ENCODE measurements at places on chromosomes 2 and 18.

DNA sequence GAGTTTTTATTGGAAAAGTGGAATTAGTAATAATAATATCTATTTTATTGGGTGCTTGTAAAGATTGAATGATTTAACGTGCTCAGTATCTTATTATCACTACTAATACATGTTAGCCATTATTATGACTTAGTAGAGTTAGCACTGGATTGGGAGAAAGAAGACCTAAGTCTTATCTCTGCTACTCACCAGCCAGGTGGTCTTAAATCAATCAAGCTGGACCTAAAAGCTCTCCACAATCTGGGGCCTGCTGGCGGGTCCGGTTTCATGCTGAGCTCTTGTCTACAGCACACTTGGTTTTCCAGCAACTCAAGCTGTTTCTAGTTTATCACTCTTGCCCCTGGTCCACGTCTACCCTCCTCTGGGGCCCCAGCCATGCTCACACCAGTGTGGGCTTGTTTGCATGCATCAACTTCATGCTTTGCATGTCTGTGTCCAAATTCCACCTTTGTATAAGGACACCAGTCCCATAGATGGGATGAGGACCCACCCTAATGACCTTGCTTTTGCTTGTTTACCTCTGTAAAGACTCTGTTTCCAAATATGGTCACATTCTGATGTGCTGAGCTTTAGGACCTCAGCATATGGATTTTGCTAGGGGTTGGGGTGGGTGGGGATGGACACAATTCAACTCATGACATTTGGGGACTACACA, 363.1 kb downstream of the LPIN1 start:
- DNase-seq, result no peak

- no peak for DNase-seq
Observed at GRCh38 chr18:33567705-33568104, 10.3 kb upstream of the ASXL3 start.

DNA sequence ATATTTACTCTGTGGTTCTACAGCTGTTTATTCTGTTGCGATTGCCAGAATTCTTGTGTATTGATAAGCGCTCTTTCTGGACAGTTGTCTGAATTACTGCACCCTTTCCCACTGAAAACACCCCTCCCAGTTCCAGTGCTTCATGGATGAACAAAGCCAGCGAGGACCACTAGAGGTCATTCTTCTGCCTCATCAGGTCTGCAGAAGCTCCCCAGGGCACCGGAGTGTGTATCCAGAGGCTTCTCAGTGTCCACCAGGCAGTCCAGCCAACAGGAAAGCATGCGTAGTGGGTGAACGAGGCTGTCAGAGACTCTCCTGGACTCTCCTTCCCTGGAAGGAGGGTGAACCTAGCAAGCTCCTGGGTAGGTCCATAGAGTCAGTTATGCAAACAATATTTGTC, 40.6 kb upstream of the INHBB start:
- no peak for DNase-seq

- no peak for DNase-seq
Observed at GRCh38 chr18:48006415-48007175, 76.1 kb upstream of the SMAD2 start.

GRCh38 chr2:74046441-74046840, 61.7 kb downstream of the TET3 start:
- DNase-seq, result no peak

DNA sequence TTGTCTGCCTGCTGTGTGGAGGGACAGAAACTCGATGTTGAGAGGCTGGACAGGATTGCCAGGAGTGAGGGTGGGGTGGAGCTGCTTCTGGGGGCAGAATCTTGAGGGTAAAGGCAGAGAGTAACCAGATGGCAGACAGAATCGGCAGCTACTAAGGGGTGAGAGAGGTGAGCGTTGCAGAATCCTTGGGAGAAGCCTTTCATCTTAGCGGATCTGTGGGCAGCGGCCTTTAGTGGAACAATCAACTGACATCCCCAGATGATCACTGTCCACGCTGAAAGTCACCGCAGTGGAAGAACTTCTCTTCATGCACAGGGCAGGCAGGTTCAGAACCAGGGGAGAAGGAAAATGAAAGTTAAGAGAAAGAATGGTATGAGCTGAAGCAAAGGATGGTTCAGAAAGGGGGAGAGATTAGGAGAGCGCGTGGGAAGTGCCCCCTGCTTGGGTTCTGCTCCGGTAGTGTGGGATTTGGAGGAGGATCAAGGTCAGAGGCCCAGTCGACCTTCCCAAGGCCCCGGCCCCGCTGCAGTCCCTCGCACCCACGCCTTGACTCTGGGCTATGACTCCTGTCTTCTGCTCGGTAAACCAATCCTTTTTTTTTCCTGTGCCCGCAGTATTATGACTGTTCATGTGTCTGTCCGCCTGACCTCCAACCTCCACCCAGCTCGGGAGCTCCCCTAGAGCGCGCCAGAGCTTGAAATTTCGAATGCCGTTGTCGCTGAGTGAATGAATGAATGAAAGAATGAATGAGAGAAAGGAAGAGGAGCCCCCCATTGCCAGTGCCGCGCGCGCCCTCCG, 584 bp downstream of the BOLA3 start:
- DNase-seq, result peak; percentile 34

DNA sequence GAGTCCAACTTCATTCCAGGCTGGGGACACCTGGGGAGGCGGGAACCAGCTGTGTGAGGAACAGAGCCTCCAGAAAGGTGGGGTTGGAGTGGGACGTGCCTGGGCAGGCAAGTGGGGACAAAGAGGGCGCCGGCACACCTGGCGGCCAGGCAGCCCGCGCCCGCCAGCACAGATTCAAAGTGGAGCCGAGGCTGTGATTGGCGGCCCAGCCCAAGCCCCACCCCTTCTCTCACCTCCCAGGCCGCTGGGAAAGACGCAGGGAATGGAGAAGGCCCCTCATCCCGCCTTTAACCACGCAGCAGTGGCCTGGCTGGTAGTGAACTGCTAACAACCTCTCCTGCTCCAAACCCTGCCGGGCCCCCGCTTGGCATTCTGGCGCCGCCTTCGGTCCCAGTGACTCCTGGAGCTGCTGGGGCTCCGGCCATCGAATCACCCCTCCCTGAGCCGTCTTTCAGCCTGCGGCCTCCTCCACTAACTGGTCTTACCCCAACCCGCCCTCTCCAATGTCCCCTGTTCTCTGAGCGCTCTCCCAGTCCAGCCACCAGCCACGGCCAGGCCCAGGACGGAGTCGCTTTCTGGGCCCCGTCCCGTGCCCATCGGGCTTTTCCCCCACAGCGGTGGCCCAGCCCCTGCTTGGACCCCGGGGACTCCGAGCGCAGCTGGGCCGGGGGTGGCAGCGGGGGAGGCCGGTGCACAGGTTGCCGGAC, 27.9 kb upstream of the PTMA start:
- no peak for DNase-seq

- no peak for DNase-seq
Observed at GRCh38 chr2:56309626-56310170, 125.9 kb downstream of the CCDC85A start.
